ENCODE measurements at places on chromosomes 11 and 22. TPM values are rescaled to one million over a fixed set of nuclear protein-coding genes. Genes with fewer than 3 reads are reported as not detected.

- no peak for DNase-seq
- peak overlapping the region; percentile 94 for H3K4me3 ChIP-seq
- H3K4me1 ChIP-seq: peaks cover 21% of the 10 kb centered on the region
- H3K27ac ChIP-seq: peak overlapping the region; percentile 89
- H3K27me3 ChIP-seq: no peaks in the 10 kb centered on the region
Measured at GRCh38 chr11:57325735-57326048, 940 bp upstream of the TNKS1BP1 start.

DNA sequence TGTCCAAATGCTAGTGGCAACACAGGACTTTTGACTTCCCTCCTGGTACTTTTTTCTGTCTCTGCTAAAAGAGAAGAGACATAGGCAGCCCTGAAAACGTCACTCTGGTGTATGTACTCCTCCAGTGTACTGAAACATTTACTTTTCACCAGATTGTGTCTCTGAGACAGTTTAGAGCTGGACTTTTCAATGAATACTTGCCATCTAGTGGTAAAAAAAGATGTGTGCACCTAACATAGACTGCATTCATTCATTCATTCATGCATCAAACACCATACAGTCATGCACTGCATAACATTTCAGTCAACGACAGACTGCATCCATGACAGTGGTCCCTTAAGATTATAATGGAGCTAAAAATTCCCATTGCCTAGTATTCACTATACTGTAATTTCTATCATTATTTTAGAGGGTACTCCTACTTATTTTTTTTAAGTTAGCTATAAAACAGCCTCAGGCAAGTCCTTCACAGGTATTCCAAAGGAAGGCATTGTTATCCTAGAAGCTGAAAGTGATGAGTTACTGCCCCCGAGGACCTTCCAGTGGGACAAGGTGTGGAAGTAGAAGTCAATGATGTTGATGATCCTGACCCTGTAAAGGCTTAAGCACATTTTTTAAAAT is 186.2 kb downstream of the SPON1 start:
- no peaks in the 10 kb centered on the region for H3K27me3 ChIP-seq
- H3K4me3 ChIP-seq: no peak overlapping the region
- H3K4me1 ChIP-seq: no peaks in the 10 kb centered on the region
- H3K36me3 ChIP-seq: no peaks in the 10 kb centered on the region
- DNase-seq: peak; percentile 48

- no peak overlapping the region for H3K4me3 ChIP-seq
- no peak overlapping the region for H3K27ac ChIP-seq
- H3K4me1 ChIP-seq: peaks cover 17% of the 10 kb centered on the region
Measured at GRCh38 chr22:22111267-22111751, 128.7 kb upstream of the TOP3B start.

DDTL gene
- total RNA-seq: not detected

DNA sequence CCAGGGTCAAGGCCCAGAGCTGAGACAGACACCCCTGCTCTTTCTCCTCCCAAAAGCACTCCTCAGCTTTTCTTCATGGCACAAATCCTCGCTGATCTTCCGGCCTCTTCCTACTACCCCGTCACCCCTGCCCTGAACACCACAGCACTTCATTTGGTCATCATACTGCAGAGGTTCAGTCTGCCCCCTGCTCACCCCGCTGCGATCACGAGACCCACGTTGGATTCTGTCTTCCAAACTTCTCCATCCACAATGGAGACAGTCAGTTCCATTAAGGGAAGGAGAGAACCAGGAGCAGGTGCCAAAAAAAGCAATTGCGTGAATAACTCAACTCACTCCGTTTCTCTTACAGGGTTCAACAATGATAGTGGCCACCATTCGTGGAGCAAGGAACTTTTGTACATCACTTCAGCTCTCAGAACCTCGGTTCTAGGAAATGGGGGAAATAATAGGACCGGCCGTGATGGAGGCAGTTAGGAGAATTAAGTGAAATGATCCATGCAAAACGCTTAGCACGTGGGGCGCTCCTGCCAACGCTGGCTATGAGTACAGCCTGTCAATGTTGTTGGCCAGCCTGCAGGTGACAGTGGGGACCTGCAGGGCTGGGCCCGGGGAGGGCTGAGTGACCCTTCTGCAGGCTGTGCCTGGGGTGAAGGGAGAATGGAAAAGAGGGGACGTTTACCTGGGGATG is 45.9 kb downstream of the MN1 start:
- no peak overlapping the region for H3K4me3 ChIP-seq
- no peak overlapping the region for H3K27ac ChIP-seq
- H3K4me1 ChIP-seq: no peaks in the 10 kb centered on the region

DNA sequence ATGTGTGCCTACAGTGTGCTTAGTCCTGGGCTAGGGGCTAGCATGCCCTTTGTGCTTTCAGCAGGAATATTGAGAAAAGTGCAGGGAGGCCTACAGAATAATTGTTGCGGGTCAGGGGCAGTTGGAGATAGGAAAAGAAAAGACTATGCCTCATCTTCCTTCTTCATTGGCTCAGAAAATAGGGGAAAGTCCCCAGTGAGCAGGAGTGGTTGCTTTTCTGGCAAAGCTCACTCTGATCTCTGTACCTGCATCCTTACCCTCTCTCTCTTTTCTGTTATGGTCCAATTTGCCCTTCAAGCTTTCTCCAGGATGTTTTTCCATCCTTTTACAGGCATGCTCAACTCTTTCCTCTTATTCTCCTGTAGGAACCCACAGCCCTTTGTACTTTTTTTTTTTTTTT is 29.5 kb upstream of the RRM1 start:
- DNase-seq: no peak
- peaks cover 55% of the 10 kb centered on the region for H3K4me1 ChIP-seq
- no peaks in the 10 kb centered on the region for H3K27me3 ChIP-seq
- no peak overlapping the region for H3K4me3 ChIP-seq
- H3K27ac ChIP-seq: no peak overlapping the region

Measured in CD8-positive, alpha-beta memory T cell (primary cell).